ENCODE measurements at places on chromosomes 4 and X.

DNA sequence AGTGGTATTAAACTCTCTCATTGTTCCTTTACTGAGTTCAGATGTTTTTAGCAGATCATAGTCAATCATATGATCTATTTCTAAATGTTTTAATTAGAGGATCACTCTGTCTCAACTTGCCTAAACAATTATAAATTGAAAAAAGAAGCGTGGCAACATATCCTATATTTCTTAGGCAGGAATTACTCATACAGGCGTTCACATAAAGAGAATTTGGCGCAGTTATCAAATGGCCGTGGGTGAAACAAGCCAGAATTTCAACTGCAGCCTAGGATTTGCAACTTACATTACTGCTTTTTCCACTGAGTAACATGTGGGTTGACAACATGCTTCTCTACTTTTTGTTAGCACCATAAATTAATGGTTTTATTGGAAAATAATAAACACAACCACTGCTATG lies 141.3 kb downstream of the CPE start:
- no peak for DNase-seq

- no peak for DNase-seq
These were observed 320.7 kb upstream of the FTHL17 start for GRCh38 chrX:31392513-31392912.

- peak; percentile 39 for DNase-seq
These were observed 28.1 kb upstream of the MAN2B2 start for GRCh38 chr4:6546681-6547447.

DNA sequence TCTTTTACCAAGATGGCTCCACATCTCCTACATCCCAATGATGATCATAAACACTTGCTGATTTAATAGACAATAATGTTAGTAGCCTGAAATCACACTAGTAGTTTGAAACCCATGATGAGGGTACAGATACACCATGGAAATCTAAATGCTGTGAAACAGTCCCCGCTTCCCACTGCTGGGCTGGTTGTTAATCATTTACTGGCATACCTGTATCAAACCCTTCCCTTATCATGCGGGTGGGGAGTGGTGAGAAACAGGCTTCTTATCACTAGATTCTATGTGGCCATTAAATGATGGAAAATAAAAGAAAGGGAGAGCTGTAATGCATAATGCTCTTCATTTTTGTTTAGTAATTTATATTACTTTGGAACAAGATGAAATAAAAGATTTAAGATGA lies 21.9 kb downstream of the MAOA start:
- DNase-seq = peak; percentile 19

- no peak for DNase-seq
These were observed 80.3 kb downstream of the ARHGAP24 start for GRCh38 chr4:85555206-85555605.

GRCh38 chr4:176539785-176540175 lies 220.0 kb downstream of the SPCS3 start:
- no peak for DNase-seq

- no peak for DNase-seq
These were observed 17.7 kb upstream of the TAB3 start for GRCh38 chrX:30906726-30907125.
